ENCODE measurements at places on chromosomes 11 and 22.
A peak's percentile ranks its signal among the peaks of the same experiment; 100 is the strongest.

DNA sequence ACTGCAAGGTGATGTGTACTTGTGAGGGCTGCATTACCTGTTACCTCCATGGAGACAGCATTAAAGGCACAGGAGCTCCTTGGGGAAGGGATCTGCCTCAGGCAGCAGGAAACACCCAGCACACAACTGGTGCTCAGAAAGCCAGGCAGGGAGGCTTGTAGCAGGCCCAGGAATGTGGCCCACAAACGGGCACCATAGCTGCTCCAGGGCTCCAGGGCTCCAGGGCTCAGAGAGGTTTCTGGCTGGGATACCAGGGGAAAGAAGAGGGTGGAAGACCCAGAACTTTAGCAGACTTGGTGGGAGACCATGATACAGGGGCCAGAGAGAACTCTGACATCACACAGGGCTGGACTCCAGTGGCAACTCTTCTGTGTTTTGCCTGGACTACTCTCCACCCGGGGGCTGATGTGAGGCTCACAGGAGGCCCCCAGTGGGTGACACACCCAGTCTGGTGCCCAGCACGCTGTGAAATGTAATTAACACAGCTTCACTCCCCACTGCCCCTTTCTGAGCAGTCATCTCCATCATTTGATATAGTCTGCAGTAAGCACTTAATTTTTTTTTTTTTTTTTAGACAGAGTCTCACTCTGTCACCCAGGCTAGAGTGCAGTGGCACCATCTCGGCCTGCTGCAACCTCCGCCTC is 14.7 kb upstream of the SULT4A1 start:
- H3K4me1 ChIP-seq, result no peaks in the 10 kb centered on the region
- peak; percentile 21 for DNase-seq
- H3K27me3 ChIP-seq, result no peaks in the 10 kb centered on the region
- no peak overlapping the region for H3K4me3 ChIP-seq
- H3K36me3 ChIP-seq, result no peaks in the 10 kb centered on the region

DNA sequence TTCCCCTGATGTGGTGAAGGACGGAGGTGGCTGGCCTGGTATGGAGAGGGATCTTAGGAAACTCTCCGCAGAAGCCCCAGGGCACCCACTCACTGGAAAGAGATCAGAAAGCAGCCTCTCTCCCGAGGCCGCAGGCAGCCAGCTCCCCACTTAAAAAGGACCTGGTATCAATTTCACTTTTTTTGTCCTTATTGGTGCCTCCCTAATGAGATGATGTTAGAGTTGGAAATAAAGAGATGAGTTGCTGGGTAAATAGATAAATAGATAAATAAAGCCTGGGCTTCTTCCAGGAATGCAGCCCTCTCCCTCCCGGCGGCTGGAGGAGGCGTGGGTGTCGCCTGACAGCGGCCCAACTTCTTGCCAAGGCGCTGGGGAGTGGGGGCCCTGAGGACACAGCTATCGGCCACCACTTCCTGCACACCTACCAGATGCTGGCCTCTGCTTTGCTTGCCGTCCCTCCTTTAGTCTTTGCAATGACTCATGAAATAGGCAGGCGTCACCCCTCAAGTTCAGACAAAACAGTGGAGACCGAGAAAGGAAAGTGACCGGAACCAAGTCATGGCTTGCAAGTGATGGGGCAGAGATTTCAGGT is 42.9 kb downstream of the LINC01488 start:
- no peaks in the 10 kb centered on the region for H3K36me3 ChIP-seq
- H3K4me1 ChIP-seq, result peaks cover 17% of the 10 kb centered on the region
- no peaks in the 10 kb centered on the region for H3K27me3 ChIP-seq
- no peak overlapping the region for H3K27ac ChIP-seq
- H3K4me3 ChIP-seq, result no peak overlapping the region

GRCh38 chr11:44957776-44958564 is 7.3 kb upstream of the TP53I11 start:
- H3K4me1 ChIP-seq, result peaks cover 7% of the 10 kb centered on the region
- no peaks in the 10 kb centered on the region for H3K27me3 ChIP-seq
- H3K27ac ChIP-seq, result no peak overlapping the region
- H3K4me3 ChIP-seq, result no peak overlapping the region

DNA sequence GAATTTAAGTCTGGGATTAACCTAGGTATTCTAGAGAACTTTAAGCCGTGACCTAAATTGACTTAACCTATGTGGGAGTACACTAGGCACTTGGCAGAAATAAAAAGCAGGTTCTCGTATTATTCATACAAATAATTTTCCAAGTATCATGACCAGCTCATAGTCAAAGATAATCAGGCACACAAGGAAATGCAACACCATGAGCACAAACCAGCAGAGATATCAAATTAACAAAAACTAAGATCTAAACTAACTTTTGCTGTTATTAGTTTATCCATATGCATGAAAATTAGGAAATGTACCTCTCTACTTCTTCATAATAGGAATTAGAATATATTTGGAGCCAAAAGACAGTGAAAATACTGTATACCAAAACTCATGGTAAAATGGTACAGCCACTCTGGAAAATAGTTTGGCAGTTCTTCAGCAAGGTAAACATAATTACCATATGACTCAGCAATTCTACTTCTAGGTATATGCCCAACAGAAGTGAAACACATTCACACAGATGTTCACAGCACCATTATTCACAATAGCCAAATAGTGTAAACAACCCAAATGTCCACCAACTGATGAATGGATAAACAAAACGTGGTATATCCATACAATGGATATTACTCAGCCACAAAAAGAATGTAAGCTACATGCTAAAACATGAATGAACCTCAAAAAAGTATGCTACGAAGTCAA is 154.1 kb downstream of the ENTHD1 start:
- no peak overlapping the region for H3K27ac ChIP-seq
- no peaks in the 10 kb centered on the region for H3K27me3 ChIP-seq
- no peaks in the 10 kb centered on the region for H3K4me1 ChIP-seq
- no peaks in the 10 kb centered on the region for H3K36me3 ChIP-seq

GRCh38 chr11:62678770-62679696 is at the start of gene UBXN1:
TSS of gene UBXN1 (minus strand) at chr11:62679073. CDS start at chr11:62678923, 150 bp downstream.
- DNase-seq, result peak; percentile 87
- H3K4me3 ChIP-seq, result peak within 1 kb of the TSS; percentile 95
- H3K27ac ChIP-seq, result peak within 1 kb of the TSS; percentile 91
- H3K36me3 ChIP-seq, result no peaks in the 10 kb centered on the region
- no peaks in the 10 kb centered on the region for H3K27me3 ChIP-seq
- H3K4me1 ChIP-seq, result no peaks in the 10 kb centered on the region

DNA sequence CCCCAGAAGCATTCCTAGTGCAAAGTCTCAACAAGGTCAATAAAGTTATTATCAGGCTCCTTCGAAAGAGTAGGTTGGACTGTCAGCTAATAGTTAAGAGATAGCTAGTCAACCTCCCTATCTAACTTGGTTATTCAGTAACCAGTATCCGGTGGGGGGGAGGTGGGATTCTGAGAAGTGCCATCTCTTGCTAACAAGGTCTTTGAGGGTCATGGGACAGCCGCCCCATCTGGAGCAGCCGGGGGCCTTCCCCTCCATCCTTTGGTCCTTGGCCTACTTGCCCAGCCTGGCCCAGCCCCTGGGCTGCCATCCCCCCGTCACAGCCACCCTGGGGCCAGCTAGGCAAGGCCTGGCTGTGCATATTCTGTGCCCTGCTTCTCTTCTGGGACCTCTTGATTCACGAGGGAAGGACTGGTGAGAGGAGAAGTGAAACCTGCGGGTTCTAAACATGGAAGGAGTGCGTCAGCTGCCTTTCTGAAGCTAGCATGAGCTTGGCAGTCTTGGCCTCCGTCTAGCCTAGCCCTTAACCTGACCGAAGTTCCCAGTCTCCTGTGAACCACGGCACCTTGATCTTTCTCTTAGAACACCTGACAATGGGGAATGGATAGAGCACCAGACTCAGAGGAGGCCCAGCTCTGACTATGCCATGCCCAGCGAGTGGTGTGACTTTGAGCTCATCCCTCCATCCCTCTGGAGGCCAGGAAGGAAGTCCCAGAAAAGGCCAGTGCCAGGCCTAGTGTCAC is 9.3 kb downstream of the SLC37A2 start:
- no peaks in the 10 kb centered on the region for H3K27me3 ChIP-seq
- H3K4me3 ChIP-seq, result no peak overlapping the region
- H3K27ac ChIP-seq, result peak overlapping the region; percentile 61
- H3K36me3 ChIP-seq, result no peaks in the 10 kb centered on the region

GRCh38 chr22:20435436-20436306 is 2.0 kb downstream of the SCARF2 start:
- H3K4me3 ChIP-seq, result peak overlapping the region; percentile 35
- no peak for DNase-seq
- H3K36me3 ChIP-seq, result no peaks in the 10 kb centered on the region
- H3K27ac ChIP-seq, result no peak overlapping the region

DNA sequence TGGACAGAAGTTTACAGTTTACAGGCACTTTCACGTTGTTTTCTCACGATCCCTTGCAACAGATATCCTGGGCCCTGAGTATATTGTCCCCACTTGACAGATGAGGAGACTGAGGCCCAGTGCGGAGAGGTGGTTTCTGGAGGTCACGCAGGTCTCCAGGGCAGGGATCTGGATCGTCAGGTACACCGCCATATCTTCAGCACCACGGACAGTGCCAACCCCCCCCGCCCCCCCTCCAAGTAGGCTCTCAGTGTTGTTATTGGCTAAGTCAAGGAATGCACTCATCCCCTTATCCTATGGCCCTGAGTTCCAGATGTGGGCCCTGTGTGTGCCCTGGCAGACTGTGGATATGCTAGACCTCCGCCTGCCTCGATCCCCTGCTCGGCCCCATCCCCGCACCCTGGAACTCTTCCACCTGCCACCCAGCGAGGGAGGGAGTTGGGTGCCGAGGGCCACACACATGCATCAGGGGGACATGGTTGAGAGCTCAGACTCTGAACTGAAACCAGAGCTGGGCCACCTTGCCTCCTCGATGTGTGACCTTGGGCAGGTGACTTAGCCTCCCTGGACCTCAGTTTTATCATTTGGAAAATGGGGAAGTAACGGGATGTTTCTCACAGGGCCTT is 37.5 kb downstream of the MPPED1 start:
- no peaks in the 10 kb centered on the region for H3K27me3 ChIP-seq
- no peak overlapping the region for H3K27ac ChIP-seq
- no peak overlapping the region for H3K4me3 ChIP-seq
- H3K4me1 ChIP-seq, result no peaks in the 10 kb centered on the region
- DNase-seq, result no peak

DNA sequence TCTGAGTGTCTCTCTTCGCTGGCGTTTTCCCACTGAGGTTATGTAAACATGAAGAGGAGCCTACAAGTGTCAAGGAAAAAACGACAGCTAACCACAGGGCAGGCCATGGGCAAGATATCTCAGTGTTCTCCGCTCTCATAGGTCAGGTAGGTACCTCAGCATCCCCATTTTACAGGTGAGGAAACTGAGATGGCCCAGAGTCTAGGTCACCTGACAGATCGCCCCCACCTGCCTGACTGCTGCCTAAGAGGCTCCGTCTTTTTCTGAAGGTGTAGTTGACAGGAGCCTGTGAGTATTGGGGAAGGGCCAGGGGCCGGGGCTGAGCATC is 847 bp upstream of the NDUFA6 start:
- no peaks in the 10 kb centered on the region for H3K27me3 ChIP-seq
- H3K36me3 ChIP-seq, result no peaks in the 10 kb centered on the region
- H3K4me3 ChIP-seq, result peak overlapping the region; percentile 79
- H3K4me1 ChIP-seq, result no peaks in the 10 kb centered on the region
- peak overlapping the region; percentile 99 for H3K27ac ChIP-seq
- no peak for DNase-seq

- no peak overlapping the region for H3K27ac ChIP-seq
- peak; percentile 78 for DNase-seq
- H3K4me3 ChIP-seq, result no peak overlapping the region
- H3K27me3 ChIP-seq, result no peaks in the 10 kb centered on the region
- H3K36me3 ChIP-seq, result peaks cover 5% of the 10 kb centered on the region
Measured at GRCh38 chr11:73931039-73931645, 19.7 kb upstream of the DNAJB13 start.

DNA sequence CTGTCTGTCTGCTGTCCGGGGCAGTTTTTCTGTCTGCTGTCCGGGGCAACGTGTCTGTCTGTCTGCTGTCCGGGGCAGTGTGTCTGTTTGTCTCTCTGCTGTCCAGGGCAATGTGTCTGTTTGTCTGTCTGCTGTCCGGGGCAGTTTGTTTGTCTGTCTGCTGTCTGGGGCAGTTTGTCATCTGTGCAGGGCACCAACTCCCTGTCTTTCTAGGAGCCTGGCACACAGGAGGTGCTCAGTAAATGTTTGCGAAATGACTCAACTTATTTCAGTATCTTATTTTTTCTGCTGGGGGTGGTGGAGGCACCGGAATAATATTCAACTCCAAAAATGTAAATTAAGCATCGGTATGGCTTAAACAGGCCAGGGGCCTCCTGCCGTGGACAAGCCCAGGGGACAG is 12.0 kb upstream of the TTLL12 start:
- H3K4me3 ChIP-seq, result no peak overlapping the region
- no peaks in the 10 kb centered on the region for H3K4me1 ChIP-seq
- H3K27me3 ChIP-seq, result no peaks in the 10 kb centered on the region

DNA sequence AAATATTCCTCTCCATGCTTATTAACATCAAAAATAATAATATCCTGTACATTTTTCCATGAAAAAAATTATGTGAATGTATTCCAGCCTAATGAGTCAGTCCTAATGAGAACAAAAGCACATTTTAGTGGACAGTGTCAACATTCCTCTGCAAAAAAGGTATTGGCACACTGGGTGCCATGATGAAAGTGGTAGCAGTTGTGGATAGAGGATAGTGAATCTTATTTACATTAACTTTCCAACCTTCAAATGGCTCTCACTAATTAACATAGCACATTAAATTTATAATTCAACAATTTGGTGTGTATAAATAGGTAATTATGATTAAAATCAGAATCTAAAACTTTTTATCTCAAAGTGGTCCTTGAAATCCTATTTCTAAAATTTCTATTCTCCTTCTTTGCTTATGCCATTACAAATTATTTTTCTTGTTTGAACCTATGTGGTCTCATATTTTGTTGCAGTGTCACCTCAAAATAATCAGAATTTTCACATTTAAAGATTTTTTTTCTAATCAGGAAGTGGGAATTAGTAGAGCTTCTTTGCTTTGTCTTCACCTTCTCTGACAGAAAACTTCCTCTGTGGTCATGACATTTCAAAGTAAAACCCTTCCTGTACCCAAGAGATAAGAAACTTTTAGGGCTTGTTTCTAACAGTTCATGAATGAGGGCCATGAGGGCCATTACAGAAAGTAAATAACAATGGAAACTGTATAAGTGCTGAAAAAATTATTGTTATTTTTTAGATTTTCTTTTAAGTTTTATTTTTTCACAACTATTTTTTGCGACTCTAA is 18.7 kb downstream of the SOX6 start:
- H3K36me3 ChIP-seq, result 0 out of 2 replicates have a peak, but pooled peaks cover 2% of the 10 kb centered on the region
- no peak for DNase-seq
- no peaks in the 10 kb centered on the region for H3K27me3 ChIP-seq
- no peak overlapping the region for H3K4me3 ChIP-seq
- H3K4me1 ChIP-seq, result peaks cover 46% of the 10 kb centered on the region

DNA sequence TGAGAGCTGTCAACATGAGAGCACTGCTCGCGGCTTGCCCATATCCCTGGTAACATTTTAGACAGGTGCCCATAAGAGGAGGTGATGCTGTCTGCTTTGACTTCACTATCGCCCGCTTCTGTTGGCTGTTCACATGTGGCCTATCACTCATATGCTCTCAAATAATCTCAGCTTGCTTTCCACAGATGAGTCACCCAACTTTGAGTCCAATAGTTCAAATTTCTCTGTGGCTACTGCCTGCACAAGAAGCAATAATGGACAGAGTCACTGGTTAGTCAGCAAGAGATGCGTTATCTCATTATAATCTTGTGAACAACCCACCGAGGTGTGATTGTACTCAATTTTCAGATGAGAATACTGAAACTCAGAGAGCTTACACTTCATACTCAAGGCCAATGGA is 1714.1 kb downstream of the LRRC4C start:
- no peak overlapping the region for H3K27ac ChIP-seq
- H3K27me3 ChIP-seq, result no peaks in the 10 kb centered on the region
- peaks cover 20% of the 10 kb centered on the region for H3K4me1 ChIP-seq
- DNase-seq, result peak; percentile 61
- H3K36me3 ChIP-seq, result no peaks in the 10 kb centered on the region

GRCh38 chr22:37304595-37305343 is 22.5 kb downstream of the CYTH4 start:
- no peak overlapping the region for H3K4me3 ChIP-seq
- no peak for DNase-seq
- H3K27me3 ChIP-seq, result no peaks in the 10 kb centered on the region
- H3K27ac ChIP-seq, result no peak overlapping the region

All from Caco-2 (cell line).